ENCODE measurements at places on chromosomes 1 and 21.

DNA sequence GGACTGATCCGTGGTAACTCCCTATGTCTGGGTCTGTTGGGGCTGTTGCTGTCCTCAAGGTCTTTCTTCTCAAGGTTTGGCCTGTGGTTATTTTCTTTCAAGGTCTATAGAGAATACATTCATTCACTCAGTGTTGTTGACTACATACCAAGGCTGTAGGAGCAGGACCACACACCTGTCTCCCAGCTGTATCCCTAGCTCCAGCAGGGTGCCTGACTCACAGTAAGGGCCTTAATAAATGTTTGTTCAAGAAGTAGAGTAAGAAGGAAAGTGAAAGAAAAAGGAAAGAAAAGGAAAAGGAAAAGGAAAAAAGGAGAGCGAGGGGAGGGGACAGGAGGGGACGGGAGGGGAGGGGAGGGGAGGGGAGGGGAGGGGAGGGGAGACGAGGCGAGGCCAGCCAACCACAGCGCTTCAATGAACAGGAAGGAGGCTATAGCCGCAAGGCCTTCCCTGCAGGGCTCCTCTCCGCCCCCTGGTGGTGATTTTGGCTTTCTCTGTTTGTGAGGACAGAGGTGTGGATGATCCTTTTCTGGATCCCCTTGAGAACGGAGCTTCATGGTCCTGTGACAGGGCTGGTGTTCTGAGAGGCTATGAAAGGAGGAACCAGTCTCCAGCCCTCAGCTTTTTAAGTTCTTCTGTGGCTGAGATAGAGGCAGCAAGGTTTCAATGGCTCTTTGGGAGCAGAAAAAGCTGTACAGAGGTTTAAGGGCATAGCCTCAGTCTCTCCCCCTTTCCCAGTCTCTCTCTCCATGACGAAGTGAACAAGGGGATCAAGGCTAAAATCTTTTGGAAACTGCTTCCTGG, 30.6 kb upstream of the LCE5A start:
- peak; percentile 22 for DNase-seq

DNA sequence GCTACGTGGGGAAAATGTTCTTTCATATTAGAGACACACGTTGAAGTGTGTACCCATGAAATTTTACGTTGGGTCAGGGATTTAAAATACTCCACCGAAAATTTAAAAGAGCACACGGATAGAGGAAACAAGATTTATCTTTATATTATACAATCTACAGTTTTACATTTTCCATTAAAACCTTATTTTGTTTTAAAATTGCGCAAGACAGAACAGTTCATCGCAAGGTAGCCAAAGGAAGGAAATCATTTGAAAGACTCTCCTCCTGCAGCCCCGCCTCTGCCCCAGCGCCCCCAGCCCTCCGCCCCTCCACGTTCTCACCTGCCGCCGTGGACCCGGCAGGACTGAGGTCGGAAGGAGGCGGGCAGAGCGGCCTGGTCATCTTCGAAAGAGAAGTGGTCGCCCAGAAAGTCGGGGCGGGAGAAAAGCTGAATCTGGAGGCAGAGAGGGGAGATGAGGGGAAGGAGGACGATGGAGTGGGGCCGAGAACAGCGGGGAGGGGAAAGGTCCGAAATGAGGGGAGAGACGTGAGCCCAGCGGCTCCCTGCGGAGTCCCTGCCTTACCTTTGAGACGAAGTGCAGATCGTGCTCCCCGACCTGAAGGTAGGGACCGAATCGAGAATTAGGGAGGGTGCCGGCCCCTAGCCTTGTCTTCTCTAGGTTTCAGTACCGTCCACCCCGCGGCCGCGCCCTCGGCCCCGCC, 18.0 kb downstream of the CRYBG2 start:
- DNase-seq: no peak

DNA sequence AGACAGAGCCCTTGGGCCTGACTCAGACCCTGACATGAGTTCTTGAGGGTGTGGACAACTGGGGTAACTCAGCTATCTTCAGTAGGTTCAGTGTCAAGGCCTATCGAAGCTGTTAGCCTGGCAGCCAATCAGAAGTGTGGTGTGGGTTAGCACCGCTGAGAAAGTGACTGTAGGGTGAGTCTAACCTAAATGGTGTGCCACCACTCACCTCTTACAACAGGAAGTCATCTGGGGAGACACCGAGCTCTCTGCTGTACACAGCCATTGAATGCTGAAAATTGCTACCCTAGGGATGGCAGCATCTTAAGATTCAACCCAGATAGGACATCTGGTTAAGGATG, 44.6 kb downstream of the RASSF5 start:
- DNase-seq: peak; percentile 54

- no peak for DNase-seq
Measured at GRCh38 chr21:33075596-33076195, 5.8 kb downstream of the OLIG1 start.

DNA sequence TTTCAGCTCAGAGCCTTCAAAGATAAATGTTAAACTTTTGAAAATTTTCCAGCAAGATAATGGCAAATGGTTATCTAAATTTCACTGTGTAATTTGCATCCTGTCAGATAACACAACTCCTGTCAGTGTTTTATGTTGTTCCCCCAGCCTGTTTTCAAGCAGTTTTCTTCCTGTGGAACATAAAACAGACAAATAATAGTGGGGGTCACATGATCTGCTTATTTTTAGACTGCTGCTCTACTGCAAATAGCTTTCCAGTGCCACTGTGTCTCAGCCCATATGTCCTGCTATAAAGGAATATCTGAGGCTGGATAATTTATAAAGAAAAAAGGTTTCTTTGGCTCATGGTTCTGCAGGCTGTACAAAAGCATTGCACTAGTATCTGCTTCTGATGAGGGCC, 32.2 kb downstream of the FMO3 start:
- DNase-seq: no peak

DNA sequence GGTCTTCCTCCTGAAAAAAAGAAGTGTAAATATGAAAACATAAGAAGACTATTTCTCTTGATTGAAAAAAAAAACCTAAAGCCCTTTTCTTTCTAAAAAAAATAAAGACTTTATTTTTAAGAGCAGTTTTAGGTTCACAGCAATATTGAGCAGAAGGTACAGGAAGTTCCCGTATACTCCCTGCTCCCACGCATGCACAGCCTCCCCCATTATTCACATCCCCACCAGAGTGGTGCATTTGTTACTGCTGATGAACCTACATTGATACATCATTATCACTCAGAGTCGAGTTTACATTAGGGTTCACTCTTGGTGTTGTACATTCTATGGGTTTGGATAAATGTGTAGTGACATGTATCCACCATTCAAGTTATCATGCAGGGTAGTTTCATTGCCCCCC, 92.0 kb upstream of the TLR5 start:
- DNase-seq: no peak

DNA sequence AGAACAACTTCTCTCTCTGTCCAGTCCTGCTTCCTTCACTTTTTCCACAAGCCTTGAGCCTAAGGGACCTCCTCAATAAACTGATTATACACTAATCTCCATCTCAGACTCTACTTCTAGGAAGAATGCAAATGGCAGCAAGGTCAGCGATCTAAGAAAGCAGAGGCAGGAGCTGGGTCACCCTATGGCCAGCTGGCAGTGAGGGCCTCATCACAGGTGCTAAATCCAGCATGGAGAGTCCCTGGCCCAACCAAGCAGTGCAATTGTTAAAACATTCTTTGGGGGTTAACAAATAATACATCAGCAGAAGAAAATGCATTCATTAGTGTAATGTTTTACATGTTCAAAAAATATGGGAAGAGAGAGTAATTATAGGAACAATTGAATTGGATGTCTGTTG, 416.0 kb downstream of the SIPA1L2 start:
- no peak for DNase-seq

GRCh38 chr1:66624412-66625060, 90.6 kb downstream of the SGIP1 start:
- no peak for DNase-seq

DNA sequence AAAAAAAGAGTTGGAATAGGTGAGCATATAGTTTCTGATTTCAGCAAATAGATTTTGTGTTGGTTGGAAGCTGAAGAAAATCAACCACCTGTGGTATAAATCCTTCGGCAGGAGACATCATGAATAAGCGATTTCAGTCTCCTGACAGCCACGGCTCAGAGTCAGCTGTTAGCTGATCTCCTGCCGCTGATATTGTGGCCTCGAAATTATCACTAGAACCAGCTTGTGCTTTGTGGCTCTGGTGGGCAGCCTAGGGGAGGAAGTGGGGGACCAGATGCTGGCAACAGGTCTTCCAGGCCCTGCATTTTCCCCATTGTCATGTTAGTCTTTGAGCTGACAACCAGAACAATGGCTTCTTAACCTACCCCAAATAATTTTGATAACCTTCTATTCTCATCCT, 842 bp upstream of the GCSAML start:
- no peak for DNase-seq

GRCh38 chr1:206690516-206690915, 5.8 kb downstream of the MAPKAPK2 start:
- no peak for DNase-seq

DNA sequence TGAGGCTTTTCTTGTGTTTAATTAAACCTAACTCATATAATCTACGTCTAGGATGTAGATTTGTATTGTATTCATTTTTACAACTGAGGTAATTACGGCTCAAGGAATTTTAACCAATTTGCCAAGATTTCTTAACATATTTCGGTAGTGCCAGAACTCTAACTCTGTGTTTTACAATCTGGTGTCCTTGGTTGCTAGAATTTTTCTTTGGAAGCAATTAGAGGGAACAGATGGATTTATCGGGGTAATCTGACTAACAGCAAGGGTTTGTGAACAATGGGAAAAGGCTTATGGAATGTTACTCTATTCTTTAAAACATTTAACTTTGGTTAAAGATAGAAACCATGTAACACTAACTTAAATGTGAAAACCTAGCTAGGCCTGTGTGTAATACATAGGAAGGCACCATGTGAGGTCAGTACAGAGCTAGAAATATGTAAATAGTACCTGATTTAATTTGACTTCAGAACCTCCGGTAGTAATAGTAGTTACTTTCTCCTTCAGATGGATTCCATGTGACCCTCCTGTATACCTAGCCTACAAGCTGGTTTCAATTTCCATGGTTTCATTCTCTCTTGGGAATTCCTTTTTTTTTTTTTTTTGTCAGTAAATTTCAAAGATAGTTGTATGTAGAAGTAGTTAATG, 1.2 kb downstream of the MTF2 start:
- DNase-seq: no peak

- no peak for DNase-seq
Measured at GRCh38 chr1:111220302-111220890, 7.1 kb upstream of the CHI3L2 start.

- no peak for DNase-seq
Measured at GRCh38 chr1:73789965-73790364, 408.0 kb downstream of the LRRIQ3 start.

DNA sequence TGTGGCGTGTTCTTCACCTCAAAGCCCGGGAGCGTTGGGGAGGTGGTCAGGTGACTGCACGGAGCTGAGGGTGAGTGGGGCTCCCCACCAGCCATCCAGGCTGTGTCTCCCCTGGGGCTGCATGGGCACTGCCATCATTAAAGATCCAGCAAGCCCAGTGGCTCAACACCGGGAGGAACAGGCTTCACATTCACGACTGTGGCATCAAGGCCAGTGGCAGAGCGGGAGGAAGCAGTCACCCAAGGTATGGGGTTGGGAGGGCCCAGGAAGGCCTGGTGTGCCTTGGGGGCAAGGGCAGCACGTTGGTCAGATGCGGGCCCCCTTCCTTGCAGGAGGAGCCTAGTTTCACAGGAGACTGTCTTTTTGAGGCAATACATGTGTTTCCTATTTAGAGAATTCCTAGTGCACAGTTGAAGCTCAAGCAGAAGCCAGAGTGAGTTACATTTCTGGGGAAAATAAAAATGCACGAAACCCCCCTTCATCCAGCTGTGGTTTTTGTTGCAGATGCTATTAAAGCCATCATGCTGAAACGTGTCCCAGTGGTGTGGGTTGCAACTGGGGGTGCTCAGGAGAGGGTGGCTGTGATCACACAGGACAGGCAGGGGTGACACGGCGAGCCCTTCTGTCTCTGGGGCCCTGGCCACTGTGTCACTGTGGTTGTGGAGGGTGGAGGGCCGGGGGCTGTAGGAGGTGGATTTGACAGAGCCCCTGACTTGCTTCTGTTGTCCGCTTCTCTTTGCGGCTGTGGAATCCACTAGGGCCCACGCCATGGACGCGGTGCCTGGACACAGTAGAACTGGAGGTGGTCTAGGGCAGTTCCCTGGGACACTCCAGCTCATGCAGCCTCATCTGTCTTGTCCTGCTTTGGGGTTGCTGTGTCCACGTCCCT, 34.1 kb downstream of the SNAP47 start:
- no peak for DNase-seq

- no peak for DNase-seq
Measured at GRCh38 chr1:107405236-107405635, 264.4 kb downstream of the NTNG1 start.

- no peak for DNase-seq
Measured at GRCh38 chr1:85830837-85831236, 122.6 kb upstream of the ZNHIT6 start.

DNA sequence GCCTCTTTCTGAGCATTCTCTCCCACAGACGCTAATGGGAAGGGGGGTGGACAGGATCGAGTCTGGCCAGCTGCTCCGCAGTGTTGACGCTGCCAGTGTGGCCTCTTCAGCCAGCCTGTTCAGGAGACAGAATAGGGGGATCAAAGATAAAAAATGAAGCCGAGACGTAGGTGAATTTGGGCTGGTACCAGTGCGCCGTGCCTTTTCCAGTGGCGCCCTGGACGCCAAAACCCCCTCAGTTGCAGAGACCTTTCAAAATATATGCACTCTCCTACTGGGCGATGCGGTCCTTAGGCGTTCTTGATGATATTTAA, 1.1 kb downstream of the TTC3 start:
- DNase-seq: no peak

DNA sequence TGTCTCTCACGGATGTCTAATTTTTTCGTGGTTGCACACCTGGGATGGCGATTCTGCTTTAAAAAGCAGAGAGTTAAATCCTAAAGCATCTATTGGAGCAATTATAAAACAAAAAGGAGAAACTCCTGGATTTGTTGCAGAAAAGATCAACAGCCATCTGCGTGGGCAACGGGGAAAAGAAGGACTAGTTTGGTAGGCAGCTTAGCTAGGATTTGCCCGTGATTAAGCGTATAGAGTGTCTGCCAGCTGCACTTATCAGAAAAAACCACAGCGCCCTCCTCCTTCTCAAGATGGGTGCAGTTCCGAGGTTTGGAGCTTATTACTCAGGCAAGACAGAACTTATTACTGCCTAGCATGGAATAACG, 526 bp upstream of the SLC25A24 start:
- peak; percentile 26 for DNase-seq

Measured in stimulated activated CD8-positive, alpha-beta memory T cell treated with anti-CD3 and anti-CD28 coated beads, Interleukin-15, amount 100 ng/mL, for 4 hours (primary cell).